ENCODE measurements at places on chromosomes 1 and 21.

DNA sequence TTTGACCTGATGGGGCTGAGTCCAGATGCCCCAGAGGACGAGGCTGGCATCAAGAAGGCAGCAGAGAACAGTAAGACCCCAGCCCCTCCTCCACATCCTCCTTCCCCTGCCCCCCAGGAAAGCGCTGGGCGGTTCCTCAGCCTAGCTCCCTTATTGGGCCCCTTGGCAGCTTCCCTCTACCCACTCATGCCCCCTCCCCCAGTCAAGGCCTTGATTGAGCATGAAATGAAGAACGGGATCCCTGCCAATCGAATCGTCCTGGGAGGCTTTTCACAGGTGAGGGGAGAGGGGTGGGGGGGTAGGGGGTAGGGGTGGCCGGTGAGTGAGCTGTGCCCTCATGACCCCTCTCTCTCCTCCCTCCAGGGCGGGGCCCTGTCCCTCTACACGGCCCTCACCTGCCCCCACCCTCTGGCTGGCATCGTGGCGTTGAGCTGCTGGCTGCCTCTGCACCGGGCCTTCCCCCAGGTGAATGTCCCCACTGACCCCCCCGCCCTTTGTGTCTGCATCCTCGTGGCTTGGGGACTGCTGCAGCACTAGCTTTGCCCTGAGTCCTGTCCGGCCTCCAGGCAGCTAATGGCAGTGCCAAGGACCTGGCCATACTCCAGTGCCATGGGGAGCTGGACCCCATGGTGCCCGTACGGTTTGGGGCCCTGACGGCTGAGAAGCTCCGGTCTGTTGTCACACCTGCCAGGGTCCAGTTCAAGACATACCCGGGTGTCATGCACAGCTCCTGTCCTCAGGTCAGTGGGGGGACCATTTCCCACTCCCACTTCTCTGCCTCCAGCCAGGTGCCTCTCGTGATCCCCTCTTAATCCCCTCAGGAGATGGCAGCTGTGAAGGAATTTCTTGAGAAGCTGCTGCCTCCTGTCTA, 3.2 kb downstream of the LYPLA2 start:
- DNase-seq, result no peak

GRCh38 chr1:8680664-8681650, 136.5 kb downstream of the RERE start:
- DNase-seq, result no peak

DNA sequence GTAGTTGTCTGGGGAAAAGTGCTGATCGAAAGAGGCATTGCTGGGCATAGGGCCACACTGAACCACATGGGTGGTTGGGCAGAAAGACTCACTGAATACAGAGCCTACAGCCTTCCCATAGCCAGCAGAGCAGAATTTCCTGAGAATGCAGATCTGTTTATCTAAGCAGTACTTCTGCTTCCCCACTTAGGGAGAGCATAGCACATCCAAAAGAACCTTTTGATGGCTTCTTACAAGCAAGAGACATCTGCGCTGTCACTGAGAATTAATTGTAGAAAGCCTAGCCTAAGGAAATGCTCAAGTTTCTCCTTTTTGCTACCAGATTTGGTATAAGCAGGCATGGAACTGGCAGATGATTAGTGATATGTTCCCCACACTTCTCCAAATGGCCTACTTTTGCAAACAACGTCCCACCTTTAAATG, 13.0 kb upstream of the KLHDC8A start:
- no peak for DNase-seq

DNA sequence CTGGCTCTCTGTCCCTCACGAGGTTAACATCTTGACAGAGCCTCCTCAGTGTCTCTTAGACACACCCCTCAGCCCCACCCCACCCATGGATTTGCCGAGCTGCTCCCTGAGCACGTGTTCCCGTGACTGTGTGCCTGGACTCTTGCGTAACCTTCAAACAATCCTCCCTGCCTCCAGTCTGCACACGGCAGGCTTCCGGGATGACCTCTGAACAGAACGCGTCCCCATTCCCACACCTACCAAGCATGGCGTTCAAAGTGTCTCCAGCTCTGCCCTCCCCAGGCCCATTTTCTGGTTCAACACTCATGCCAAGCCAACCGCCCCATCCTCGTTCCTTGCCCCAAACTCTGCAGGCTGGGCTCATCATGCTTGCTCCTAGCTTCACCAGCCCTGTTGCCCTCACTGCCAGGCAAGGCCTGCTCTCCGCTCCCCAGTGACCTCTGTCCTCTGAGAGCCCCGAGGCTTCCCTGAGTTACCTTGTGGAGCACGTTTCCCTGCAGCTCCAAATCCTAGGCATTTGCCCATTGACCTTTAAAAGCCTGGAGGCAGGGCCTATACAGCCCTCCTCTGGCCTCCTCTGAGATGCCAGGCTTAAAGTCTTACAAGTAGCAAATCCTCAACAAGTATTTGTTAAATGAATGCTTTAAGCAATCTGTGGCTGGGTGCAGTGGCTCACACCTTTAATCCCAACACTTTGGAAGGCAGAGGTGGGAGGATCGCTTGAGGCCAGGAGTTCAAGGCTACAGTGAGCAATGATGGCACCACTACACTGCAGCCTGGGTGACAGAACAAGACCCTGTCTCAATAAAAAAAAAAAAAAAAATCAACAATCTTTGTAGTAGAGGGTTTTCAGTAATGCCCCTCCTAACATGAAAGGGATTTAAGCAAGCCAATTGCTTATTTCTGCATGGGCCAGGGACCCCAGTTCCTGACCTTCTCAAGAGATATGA, 5.0 kb downstream of the AGT start:
- DNase-seq, result no peak

DNA sequence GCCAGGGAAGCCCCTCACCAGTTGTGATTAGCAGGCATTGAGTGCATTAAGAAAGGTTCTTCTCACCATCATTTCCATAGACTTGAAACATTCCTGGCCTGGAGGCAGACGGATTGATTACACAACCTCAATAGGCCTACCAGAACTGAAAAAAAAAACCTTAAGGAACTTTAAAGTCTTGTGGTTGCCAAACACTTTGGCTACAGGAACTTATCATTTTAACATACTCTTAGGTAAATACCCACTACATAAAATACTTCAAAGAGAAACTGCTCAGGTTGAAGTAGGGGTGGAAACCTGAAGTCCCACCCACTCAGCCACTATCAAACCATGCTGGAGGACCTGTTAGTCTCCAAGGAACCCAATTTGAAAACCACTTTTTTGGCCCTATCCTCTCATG, 22.4 kb upstream of the HMGB4 start:
- no peak for DNase-seq

- peak; percentile 24 for DNase-seq
Measured at GRCh38 chr1:168443899-168444298, 99.9 kb downstream of the XCL2 start.

- DNase-seq, result no peak
Measured at GRCh38 chr1:72734415-72734814, 452.1 kb upstream of the NEGR1 start.

- no peak for DNase-seq
Measured at GRCh38 chr1:78501203-78501602, 10.4 kb downstream of the PTGFR start.

- DNase-seq, result no peak
Measured at GRCh38 chr1:115746021-115746690, 22.4 kb downstream of the CASQ2 start.
